ENCODE measurements at places on chromosomes 3 and 15. TPM values are rescaled to one million over a fixed set of nuclear protein-coding genes. Genes with fewer than 3 reads are reported as not detected.

- H3K36me3 ChIP-seq = no peaks in the 10 kb centered on the region
- H3K27ac ChIP-seq = no peak overlapping the region
- no peak overlapping the region for H3K4me3 ChIP-seq
- peaks cover 5% of the 10 kb centered on the region for H3K27me3 ChIP-seq
- no peaks in the 10 kb centered on the region for H3K4me1 ChIP-seq
These were observed 40.1 kb downstream of the C2CD4B start for GRCh38 chr15:62124973-62125303.

DNA sequence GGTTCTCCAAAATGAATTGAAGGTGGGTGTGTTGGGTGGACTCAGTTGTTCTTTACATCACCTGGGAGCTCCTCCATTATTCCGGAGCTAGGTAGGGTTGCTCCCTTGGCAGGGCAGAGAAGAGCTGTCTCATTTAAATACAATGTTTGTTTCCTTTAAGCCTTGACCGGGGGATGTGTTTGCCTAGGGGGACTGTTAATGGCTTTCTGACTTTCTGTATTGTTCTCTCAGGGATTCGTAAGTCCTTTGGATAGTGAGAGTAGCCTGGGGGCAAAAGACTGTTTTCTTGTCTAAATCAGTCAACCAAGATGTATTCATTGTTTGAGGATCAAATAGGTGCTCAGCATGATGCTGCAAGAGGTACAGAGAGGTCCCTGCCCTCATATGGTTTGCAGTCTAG lies 71.1 kb downstream of the CDAN1 start:
- no peak overlapping the region for H3K4me3 ChIP-seq
- H3K4me1 ChIP-seq = no peaks in the 10 kb centered on the region
- DNase-seq = no peak
- no peak overlapping the region for H3K27ac ChIP-seq
- peaks cover 18% of the 10 kb centered on the region for H3K36me3 ChIP-seq
- H3K27me3 ChIP-seq = no peaks in the 10 kb centered on the region

DNA sequence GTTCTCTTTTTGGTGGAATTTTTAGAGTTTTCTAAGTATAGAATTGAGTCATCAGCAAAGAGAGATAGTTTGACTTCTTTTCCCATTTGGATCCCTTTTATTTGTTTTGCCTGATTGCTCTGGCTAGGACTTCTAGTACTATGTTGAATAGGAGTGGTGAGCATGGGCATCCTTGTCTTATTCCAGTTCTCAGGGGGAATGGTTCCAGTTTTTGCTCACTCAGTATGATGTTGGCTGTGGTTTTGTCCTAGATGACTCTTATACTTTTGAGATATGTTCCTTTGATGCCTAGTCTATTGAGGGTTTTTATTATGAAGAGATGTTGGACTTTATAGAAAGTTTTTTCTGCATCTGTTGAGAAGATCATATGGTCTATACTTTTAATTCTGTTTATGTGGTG lies 72.5 kb downstream of the TNFAIP8L3 start:
- no peaks in the 10 kb centered on the region for H3K36me3 ChIP-seq
- no peak overlapping the region for H3K27ac ChIP-seq
- peak; percentile 3 for DNase-seq

DNA sequence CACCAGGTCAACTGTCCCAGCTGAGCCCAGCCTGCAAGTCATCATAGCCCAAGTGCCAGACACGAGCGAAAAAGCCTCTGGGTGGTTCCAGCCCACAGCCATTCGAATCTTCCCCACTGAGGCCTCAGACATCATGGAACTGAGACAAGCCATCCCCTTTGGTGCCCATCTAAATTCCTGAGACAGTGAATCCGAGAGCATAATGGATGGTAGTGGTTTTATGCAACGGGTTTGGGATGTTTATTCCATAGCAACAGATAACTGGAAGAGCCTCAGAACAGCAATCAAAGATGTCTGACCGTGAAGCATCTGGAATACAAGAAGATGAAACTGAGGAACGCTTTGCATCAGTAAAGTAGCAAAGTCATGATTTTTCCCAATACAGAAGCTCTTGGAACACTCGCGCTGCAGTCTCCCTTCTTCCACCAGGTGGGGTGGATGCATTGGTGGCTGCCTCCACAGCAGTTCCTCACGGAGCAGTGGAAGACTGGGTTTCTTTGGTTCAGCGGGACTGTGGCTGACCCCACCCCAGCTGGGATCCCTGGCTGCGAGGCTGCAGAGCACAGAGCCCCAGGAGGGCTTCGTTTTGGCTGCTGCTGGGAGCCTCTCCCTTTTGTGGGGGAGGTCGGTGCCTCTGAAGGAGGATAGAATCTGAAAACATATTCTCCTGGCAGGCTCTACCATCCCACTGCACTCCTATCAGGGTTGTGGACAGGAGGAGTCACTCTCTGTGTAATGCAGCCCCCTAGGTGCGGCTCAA lies 26.4 kb upstream of the PDE8A start:
- no peak overlapping the region for H3K27ac ChIP-seq
- DNase-seq = peak; percentile 78
- H3K4me1 ChIP-seq = peaks cover 6% of the 10 kb centered on the region
- H3K27me3 ChIP-seq = no peaks in the 10 kb centered on the region
- no peaks in the 10 kb centered on the region for H3K36me3 ChIP-seq
- no peak overlapping the region for H3K4me3 ChIP-seq

- H3K27me3 ChIP-seq = no peaks in the 10 kb centered on the region
- no peak for DNase-seq
- no peaks in the 10 kb centered on the region for H3K4me1 ChIP-seq
- H3K27ac ChIP-seq = no peak overlapping the region
- no peaks in the 10 kb centered on the region for H3K36me3 ChIP-seq
- no peak overlapping the region for H3K4me3 ChIP-seq
These were observed 21.1 kb downstream of the CCDC32 start for GRCh38 chr15:40543631-40544294.

GRCh38 chr3:195195321-195196209 lies 75.4 kb downstream of the XXYLT1 start:
- no peaks in the 10 kb centered on the region for H3K27me3 ChIP-seq
- peaks cover 20% of the 10 kb centered on the region for H3K4me1 ChIP-seq
- H3K27ac ChIP-seq = peak overlapping the region; percentile 63
- H3K4me3 ChIP-seq = no peak overlapping the region
- H3K36me3 ChIP-seq = no peaks in the 10 kb centered on the region

- H3K4me3 ChIP-seq = no peak overlapping the region
- H3K4me1 ChIP-seq = peaks cover 21% of the 10 kb centered on the region
- peak; percentile 77 for DNase-seq
- H3K36me3 ChIP-seq = no peaks in the 10 kb centered on the region
- H3K27me3 ChIP-seq = peaks cover 2% of the 10 kb centered on the region
These were observed 59.6 kb upstream of the LMCD1 start for GRCh38 chr3:8441969-8442559.

DNA sequence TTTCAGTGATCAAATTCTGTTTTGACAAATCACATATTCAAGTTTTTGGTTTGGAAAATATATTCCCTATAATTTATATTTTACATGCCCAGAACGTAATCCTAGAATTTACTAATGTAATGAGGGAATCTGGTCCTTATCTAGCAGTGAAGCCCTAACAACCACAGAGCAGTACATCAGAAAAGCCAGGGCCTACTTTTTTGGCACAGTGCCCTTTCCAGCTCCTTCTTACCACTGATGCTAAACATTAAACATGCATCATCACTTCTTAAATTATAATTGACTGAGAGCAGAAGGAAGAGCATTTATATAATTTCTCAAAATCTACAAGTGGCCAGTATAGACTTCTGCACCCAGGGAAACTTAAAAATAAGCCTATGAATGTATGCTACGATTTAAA lies 66.7 kb downstream of the FBXL22 start:
- no peaks in the 10 kb centered on the region for H3K27me3 ChIP-seq
- H3K4me3 ChIP-seq = no peak overlapping the region
- no peaks in the 10 kb centered on the region for H3K4me1 ChIP-seq
- no peak overlapping the region for H3K27ac ChIP-seq
- DNase-seq = peak; percentile 17

DNA sequence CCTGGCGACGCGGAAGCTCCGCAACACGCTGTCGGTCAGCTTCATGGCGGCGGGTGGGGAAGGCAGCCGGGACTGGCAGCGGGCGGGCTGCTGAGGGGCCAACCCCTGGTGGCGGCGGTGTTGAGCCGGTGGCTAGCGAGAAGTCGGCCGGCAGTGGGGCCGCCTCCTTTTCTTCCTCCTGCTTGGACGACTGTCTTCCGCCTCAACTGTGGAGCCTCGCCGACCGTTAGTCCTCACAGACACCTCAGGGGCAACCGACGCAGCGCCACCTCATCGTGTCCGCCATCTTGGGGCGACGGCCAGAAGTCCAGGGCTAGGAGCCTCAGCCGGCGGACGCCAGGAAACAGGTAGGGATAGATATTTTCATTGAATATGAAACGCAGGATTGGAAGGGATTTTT lies 875.1 kb downstream of the NSUN3 start:
- no peak for DNase-seq
- H3K27me3 ChIP-seq = no peaks in the 10 kb centered on the region
- no peaks in the 10 kb centered on the region for H3K36me3 ChIP-seq
- H3K4me3 ChIP-seq = no peak overlapping the region
- no peak overlapping the region for H3K27ac ChIP-seq

Gene CDHR4
- not detected for total RNA-seq

Gene LEKR1
- 0.56 TPM for total RNA-seq
